Central memory CD4-positive, alpha-beta T cell (primary cell): ENCODE measurements at places on chromosomes 12 and 14.

DNA sequence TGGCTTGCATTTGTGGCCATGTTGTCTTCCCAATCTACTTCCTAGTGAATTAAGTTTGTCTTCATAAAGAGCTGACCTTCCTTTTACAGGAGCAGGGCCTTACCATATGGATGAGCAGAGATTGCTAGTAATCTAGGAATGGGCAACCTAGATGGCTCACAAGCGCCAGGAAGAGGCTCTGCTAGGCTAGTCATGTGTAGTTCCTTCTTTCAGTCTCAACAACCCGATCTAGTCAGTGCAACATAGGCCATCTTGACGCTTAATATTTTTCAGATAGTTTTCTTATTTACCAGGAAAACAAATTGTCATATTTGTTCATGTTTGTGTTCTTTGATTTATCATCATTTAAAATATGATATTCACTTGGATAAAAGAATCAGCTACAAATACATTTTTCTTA is 48.2 kb upstream of the TPH2 start:
- no peak for DNase-seq

DNA sequence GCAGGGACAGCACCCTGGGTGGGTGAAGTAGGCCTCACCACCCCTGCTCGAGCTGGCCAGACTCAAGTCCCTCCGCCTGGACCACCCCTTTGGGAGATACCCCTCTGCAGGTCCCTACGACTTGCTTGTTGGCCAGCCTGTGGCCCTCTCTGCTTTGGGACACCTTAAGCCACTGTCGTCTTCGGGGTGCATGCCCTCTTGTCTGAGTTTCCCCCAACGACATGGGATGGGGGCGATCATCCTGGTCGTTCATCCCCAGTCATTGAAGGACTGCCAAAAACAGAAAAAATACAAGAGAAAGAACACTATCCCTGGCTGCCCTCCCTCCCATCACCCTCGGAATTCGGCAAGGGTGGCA is 151.1 kb downstream of the DPF3 start:
- DNase-seq: no peak

GRCh38 chr14:76329951-76330350 is 46.0 kb upstream of the ESRRB start:
- no peak for DNase-seq

- no peak for DNase-seq
Measured at GRCh38 chr12:76506149-76506548, 53.4 kb downstream of the OSBPL8 start.

DNA sequence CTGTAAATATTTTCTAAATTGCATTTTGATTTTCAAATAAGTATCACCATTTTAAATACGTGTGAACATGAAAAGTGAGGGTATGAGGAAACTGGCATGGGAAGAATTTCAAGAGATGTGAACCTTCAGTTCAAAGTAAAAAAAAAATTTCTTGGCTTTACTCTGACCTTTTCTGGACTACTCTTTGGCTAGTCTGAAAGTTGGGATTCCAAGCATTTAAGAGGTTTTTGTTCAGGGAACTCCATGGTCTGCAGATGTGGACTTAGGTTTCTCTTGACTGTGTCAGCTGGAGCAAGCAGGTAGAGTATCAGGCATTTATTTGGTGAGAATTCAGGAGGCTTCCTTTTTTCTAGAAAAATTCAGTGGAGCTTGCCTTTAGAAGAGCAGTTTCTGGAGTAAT is 311.6 kb downstream of the LRIG3 start:
- DNase-seq: no peak

- DNase-seq: no peak
Measured at GRCh38 chr14:60204843-60205774, 39.9 kb upstream of the DHRS7 start.

GRCh38 chr14:64580467-64580866 is 30.7 kb downstream of the PPP1R36 start:
- DNase-seq: no peak

GRCh38 chr12:42666671-42667243 is 77.2 kb upstream of the PRICKLE1 start:
- DNase-seq: no peak

DNA sequence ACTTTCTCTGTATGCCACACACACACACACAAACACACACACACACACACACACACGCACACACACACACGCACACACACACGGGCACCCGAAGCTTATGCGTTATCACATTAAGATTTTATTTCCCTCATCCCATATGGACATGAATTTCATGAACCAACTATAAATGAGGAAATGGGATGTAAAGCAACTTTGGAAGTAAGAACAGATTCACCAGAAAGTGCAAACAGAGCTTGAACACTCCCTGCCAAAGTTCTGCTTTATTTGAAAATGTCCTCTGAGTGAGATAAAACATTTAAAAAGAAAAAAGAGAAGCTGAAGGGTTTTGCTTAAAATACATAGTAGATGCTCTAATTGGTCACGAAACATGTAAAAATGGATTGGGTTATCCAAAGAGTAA is 90.4 kb upstream of the OTX2 start:
- DNase-seq: no peak

- no peak for DNase-seq
Measured at GRCh38 chr14:69657950-69658355, 46.6 kb downstream of the SUSD6 start.

- DNase-seq: no peak
Measured at GRCh38 chr12:106721915-106722314, 52.6 kb upstream of the RIC8B start.

DNA sequence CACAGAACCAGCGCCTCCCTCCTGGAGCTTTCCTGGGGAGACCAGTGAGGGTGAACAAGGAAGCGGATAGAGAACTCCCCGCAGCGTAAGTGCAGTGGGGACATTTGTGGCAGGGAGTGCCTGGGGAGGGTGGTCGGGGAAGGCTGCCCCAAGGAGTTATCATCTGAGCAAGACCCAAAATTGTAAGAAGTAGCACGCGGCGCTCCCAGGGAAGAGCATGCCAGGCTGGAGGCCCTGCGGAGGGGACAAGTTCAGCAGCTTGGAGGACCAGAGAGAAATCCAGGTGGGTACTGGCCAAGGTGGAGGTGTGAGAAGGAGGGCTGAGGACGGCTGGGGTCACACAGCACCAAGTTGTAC is 46.2 kb upstream of the RIMBP2 start:
- DNase-seq: no peak

DNA sequence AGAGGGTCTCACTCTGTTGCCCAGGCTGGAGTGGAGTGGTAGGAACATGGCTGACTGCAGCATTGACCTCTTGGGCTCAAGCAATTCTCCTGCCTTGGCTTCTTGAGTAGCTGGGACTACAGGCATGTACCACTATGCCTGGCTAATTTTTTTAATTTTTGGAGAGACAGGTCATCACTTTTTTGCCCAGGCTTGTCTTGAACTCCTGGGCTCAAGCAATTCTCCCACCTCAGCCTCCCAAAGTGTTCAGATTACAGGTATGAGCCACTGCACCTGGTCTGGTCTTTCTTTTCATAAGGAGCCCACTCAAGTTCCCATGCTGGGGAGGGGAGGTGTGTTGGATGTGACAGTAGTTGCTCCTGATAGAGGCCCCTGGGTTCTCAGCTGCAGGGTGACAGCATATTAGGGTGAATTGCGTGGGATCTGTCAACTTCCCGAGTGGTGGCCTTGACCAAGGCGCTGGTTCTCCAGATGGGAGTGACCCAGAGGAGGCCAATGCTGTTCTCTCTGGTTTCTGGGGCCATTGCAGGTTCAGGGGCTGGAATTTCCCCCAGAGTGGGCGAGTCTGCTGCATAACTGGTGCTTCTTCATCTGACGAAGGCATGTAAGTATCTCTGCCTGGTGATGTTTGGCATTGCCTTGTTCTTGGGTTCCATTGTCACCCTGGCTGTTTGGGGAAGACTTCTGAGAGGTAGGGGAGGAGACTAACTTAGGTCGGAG is 52.4 kb upstream of the ESRRB start:
- DNase-seq: no peak

GRCh38 chr14:21043974-21044618 is 1.9 kb downstream of the RNASE7 start:
- DNase-seq: peak; percentile 16

DNA sequence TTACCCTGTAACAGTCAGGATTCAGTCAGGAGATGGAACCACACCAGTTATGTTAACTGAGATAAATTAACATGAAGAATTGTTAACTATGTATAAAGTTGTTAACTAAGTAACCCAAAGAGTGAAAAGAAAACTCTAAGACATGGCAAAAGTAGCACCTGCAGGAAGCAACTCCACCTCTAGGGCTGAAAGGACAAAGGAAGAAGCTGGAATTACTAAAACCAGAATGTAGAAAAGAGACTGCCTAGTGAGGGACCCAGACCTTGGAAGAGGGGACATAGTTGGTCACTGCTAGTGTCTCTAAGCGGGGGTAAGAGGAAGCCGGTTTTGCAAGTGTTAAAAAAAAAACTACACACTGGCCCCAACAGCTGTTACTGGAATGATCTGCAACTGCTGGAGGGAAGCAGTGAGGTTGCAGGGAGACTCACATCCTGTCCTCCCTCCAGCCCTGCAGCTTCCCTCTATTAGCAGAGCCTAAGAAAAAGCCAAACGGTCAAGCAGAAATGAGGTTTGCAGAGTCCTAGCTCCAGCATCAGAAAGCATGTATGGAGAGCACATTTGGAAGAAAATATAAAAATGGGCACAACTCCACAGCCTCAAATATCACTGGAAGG is 39.8 kb downstream of the GPR135 start:
- no peak for DNase-seq
